NCI-H2081 (cell line): ENCODE measurements at places on chromosomes 13 and 19.

DNA sequence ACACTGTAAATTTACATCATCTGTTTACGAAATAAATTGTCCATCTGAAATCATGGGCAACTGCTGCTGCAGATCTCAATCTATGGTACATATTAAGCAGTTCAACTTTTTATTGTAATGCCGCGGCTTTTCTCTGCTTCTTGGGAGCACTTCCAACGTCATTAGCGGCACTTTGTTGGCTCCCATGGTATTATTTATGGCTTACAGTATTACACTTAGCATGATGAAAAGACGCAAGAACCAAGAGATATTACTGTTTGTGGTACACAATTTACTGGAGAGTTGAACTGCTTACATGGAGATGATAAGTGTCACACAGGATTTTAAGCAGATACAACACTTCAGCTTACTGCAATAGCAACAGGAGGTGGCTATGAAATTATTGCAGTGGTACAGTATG, 442.1 kb downstream of the PCDH20 start:
- DNase-seq, result no peak

DNA sequence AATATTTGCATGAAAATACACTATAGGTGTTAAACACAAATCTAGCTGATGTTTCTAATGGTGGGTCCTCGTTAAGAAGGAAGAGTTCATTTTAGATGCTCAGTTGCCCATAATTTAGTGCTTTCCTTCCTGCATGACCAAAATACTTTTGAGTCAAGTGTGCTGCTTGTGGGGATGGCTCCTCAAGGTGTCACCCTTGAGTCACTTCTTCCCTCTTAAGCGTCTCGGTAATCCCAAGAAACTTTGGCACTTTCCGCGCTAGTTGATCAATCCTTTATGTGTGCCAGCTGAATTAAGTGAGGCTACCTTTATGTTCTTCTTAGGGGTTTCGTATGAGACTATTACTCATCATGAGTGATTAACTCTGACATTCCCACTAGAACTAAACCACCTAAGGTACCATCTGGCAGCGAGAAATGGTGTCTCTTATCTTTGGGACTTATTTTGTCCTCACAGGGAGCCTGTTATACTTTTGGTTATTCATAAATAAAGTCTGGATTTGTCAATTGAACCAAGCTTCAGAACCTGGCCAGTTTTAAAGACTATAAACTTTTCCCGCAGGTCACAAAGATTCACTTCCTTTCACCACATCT, 106.8 kb downstream of the NHLRC3 start:
- peak; percentile 12 for DNase-seq

DNA sequence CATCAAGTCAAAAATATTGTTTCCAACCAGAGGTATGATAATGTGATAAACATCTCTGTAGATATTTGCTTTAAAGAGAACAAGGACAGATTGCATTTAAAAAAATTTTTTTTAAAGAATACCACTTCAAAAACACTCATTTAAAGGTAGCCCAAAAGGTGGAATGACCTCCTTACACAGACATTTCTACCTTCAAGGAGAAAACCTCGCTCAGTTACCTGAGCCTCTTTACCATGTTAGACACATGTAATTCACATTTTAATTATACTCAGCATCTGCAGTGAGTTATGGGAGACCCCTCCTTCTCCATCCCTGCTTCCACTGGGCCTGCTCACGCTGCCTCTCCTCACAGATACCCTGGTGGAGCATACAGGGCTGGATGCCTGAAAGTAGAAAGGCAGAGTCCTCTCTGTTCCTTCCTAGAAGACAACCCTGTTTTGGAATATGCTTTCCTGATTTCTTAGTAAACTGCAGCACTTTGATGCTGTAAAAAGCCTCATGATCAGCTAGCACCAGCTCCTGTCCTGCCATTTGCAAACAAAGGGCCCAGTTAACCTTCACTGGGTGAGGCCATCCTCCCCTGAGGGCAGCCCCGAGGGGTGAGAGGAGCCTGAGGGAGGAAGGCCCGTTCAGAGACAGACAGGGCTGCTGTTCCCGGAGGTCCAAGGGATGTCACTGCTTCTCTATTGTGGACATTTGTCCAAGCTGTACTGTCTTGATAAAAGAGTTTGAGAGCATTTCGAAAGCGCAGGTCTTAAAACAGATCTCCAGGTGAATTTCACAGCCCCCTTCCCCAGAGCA, 117.8 kb downstream of the IRS2 start:
- no peak for DNase-seq

DNA sequence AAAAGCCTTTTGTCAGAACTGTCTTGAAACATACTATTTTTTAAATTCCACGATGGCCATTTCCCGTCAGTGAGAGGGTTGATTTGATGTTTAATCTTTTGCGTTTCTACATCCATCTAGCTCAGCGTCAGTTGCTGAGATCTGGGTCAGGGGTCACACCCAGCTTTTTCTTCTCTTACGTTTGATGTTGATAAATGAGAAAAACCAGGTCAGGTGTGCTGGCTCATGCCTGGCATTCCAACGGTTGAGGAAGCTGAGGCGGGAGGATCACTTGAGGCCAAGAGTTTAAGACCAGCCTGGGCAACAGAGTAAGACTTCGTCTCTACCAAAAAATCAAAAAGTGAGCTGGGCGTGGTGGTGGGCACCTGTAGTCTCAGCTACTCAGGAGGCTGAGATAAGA, 168.9 kb downstream of the PTPRS start:
- DNase-seq, result no peak

DNA sequence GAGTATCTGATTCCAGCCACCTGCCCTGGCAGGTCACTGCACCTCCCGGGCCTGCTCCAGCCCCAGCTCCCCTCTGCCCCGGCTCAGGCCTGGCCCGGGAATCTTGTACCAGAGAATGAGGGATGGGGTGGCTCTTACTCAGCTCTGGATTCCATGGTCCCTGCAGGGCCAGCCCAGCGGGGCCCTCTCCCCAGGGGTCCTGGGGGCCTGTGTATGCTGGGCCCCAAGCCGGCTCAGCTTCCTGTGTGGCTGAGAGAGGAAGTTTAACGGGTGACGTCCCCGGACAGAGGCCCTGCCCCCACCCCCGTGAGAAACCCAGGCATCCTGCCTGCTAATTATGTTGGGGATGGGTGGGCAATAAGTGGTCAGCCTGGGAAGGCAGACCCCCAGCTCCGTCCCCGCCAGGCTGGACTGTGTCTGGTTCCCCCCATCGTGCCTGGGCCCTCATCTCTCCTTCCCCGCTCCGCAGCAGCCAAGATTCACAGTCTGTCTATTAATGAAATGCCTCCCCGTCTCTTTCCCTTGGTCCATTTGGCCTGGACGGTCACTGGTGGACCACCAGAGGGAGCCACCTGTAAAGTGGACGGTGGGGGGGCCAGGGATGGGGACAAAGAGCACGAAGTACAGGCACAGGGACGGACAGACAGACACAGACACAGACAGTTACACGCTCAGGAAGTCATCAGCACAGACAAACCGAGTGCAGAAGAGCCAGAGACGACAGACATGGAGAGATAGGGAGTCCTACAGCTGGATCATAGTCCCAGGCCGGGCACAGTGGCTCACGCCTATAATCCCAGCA, at the start of gene DENND1C:
Gene DENND1C, minus strand, starts transcription at position 247 of the 802 bp plus-strand sequence. Its CDS starts 92 bp downstream, at position 155.
- DNase-seq, result no peak

- no peak for DNase-seq
Measured at GRCh38 chr19:12260861-12261260, 33.8 kb downstream of the ZNF44 start.

GRCh38 chr19:35955881-35956634, 19.9 kb downstream of the LRFN3 start:
- no peak for DNase-seq

DNA sequence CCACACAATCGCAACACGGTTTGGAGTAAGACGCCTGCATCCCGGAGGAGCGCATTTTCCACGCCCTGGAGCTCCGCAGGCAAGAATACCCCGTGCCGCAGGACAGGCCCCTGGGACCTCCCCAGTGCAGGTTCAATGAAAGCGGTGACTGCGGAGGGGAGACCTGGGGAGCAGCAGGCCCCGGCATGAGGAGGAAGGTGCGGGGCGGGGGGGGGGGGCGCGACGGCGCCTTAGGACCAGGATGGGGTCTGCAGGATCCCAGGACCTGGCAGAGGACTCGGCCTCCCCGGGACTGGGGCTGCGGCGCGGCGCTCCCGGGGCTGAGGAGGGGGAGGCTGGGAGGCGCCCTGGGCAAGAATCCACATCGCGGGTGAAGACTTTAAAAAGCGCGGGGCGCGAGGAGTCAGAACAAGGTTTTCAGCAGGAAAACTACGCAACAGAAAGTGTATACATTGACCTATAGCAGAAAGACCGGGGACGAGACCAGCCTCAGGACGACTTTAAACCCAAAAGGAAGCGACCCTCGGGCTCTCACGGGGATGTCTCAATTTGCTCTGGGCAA, 432 bp downstream of the ZNF611 start:
- no peak for DNase-seq
